ENCODE measurements at places on chromosomes 11 and 22. TPM values are rescaled to one million over a fixed set of nuclear protein-coding genes. Genes with fewer than 3 reads are reported as not detected.

The TUBGCP6 gene
- total RNA-seq: 19.1 TPM

The RFPL2 gene
- not detected for total RNA-seq

The LRRC74B gene
- total RNA-seq: not detected

The CPT1B gene
- not detected for total RNA-seq

The SNX32 gene
- not detected for total RNA-seq

The MIAT gene
- 3.3 TPM for total RNA-seq

The MISFA gene
- total RNA-seq: not detected

The SF3B2 gene
- 116 TPM for total RNA-seq

The SCGB1A1 gene
- total RNA-seq: not detected

The MTMR2 gene
- total RNA-seq: 10.9 TPM

- H3K4me1 ChIP-seq: no peaks in the 10 kb centered on the region
- no peak overlapping the region for H3K27ac ChIP-seq
- DNase-seq: no peak
- no peak overlapping the region for H3K4me3 ChIP-seq
Measured at GRCh38 chr11:121337740-121338272, 45.2 kb downstream of the SC5D start.

GRCh38 chr11:122359081-122359571 lies 243.1 kb upstream of the BLID start:
- H3K4me3 ChIP-seq: no peak overlapping the region
- no peaks in the 10 kb centered on the region for H3K36me3 ChIP-seq
- H3K27ac ChIP-seq: no peak overlapping the region
- DNase-seq: no peak
- H3K4me1 ChIP-seq: no peaks in the 10 kb centered on the region
- no peaks in the 10 kb centered on the region for H3K27me3 ChIP-seq

DNA sequence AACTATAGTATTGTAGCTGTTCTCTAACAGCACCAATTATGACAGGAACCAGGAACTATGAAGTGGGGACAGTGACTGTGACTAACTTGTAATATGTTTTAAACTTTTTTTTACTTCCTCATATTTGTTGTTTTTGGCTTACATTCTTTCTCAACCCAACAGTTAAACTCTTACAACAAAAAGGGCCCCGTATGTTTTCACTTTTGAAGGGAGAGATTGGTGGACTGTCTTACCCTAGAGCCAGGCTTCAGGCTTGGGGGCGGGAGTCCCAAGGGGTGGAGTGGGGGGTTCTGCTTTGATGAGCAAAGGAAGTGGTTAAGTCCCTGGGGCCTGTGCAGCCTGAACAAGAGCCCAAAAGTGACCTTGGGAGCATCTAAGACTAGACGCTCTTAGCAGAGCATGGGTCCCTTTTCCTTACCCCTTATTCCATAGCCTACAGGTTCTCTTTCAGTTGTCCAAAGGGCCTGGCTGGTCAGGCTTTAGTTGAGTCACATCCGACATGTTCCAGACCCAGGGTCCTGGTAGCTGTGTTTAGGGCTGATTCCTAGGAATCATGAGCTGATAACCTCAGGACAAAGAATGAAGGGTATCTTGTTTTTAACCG lies 38.8 kb downstream of the STIM1 start:
- H3K27me3 ChIP-seq: no peaks in the 10 kb centered on the region
- H3K4me1 ChIP-seq: no peaks in the 10 kb centered on the region
- no peak for DNase-seq
- H3K4me3 ChIP-seq: no peak overlapping the region

DNA sequence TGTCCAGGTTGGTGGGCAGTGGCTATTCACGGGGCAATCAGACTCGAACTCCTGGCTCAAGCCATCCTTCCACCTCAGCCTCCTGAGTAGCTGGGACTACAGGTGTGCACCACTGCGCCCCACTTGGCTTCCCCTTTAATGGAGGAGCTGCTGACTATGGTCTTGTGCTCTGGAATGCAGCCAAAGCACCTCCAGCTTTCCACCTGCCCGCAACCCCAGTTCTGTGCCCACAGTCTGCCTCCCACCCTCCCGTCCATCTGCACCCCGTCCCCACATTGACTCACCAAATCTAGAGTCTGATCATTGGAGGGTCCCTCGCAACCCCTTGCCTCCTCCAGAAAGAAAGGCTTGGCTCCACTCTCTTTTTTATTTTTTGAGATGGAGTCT lies 41.0 kb downstream of the KCNJ4 start:
- H3K4me3 ChIP-seq: no peak overlapping the region
- H3K27ac ChIP-seq: no peak overlapping the region
- H3K36me3 ChIP-seq: no peaks in the 10 kb centered on the region

- no peak for DNase-seq
- no peak overlapping the region for H3K4me3 ChIP-seq
- H3K4me1 ChIP-seq: no peaks in the 10 kb centered on the region
- H3K27me3 ChIP-seq: no peaks in the 10 kb centered on the region
- H3K36me3 ChIP-seq: no peaks in the 10 kb centered on the region
Measured at GRCh38 chr11:100928426-100928825, 201.2 kb downstream of the PGR start.

GRCh38 chr11:22263613-22264012 lies 70.7 kb downstream of the ANO5 start:
- no peak overlapping the region for H3K4me3 ChIP-seq
- H3K27ac ChIP-seq: no peak overlapping the region
- no peak for DNase-seq
- H3K4me1 ChIP-seq: no peaks in the 10 kb centered on the region
- H3K27me3 ChIP-seq: no peaks in the 10 kb centered on the region

DNA sequence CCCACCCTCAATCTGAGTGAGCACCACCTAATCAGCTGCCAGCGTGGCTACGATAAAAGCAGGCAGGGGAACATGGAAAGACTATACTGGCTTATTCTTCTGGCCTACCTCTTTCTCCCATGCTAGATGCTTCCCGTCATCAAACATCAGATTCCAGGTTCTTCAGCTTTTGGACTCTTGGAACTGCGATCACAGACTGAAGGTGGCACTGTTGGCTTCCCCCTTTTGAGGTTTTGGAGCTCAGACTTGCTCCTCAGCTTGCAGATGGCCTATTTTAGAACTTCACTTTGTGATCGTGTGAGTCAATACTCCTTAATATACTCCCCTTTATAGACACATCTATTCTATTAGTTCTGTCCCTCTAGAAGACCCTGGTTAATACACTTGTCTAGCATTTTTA lies 543.7 kb upstream of the RAG2 start:
- H3K4me3 ChIP-seq: no peak overlapping the region
- no peaks in the 10 kb centered on the region for H3K36me3 ChIP-seq
- no peak for DNase-seq
- no peaks in the 10 kb centered on the region for H3K4me1 ChIP-seq
- no peaks in the 10 kb centered on the region for H3K27me3 ChIP-seq

DNA sequence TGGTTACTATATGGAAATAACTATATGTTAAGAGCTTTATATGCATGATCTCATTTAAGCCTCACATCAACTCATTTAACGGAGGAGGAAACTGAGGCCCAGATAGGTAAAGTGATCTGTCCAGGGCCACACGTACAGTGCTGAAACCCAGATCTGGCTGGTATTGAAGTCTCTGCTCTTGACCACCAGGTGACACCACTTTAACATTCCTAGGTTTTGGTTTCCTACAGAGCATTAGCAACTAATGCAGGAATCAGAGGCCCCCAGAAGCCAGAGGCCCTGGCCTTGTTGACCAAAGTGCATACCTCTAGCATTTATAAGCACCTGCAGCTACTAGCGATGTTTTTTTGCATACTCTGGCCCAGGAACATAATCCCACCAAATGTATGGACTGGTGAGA lies 12.9 kb upstream of the LIMK2 start:
- H3K27ac ChIP-seq: no peak overlapping the region
- no peak for DNase-seq
- no peaks in the 10 kb centered on the region for H3K36me3 ChIP-seq
- no peaks in the 10 kb centered on the region for H3K4me1 ChIP-seq
- H3K27me3 ChIP-seq: no peaks in the 10 kb centered on the region

DNA sequence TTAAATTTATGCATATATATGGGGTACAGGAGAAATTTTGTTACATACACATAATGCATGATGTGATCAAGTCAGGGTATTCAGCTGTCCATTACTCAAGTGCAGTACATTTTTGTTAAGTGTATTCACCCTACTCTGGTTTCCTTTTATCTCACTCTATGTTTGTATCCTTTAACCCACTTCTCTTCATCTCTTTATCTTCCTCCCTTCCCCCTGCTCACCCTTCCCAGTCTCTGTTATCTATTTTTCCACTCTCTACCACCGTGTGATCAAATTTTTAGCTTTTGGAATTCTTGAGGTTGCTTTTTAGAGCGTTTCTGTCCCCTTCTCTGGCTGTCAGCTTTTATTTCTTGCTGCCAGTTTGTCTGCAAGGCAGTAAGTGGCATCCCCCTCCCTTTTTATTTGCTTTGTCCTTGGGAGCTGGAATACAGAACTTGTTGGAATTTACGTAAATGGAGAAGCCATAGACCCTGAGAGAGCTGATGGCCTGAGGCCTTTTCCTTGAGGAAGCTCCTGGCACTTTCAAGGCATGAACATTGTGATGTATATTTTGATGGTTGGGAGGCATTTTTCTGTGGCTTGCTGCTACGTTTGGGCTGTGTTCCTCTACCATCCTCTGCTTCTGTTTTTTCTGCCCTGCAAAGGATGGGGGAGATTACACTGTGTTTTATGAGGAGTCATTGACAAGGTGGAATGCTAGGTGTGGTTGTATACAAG lies 148.6 kb downstream of the LDLRAD3 start:
- no peak overlapping the region for H3K4me3 ChIP-seq
- no peak overlapping the region for H3K27ac ChIP-seq
- H3K4me1 ChIP-seq: no peaks in the 10 kb centered on the region

- H3K27me3 ChIP-seq: no peaks in the 10 kb centered on the region
- H3K27ac ChIP-seq: no peak overlapping the region
- H3K36me3 ChIP-seq: no peaks in the 10 kb centered on the region
- no peaks in the 10 kb centered on the region for H3K4me1 ChIP-seq
Measured at GRCh38 chr22:27934069-27934468, 15.0 kb upstream of the PITPNB start.

- H3K36me3 ChIP-seq: no peaks in the 10 kb centered on the region
- no peak for DNase-seq
- H3K4me1 ChIP-seq: no peaks in the 10 kb centered on the region
- no peaks in the 10 kb centered on the region for H3K27me3 ChIP-seq
Measured at GRCh38 chr11:83922318-83922717, 636.2 kb upstream of the CCDC90B start.

- H3K4me3 ChIP-seq: no peak overlapping the region
- H3K27ac ChIP-seq: no peak overlapping the region
- no peaks in the 10 kb centered on the region for H3K4me1 ChIP-seq
Measured at GRCh38 chr11:117631336-117632140, 165.5 kb downstream of the DSCAML1 start.

DNA sequence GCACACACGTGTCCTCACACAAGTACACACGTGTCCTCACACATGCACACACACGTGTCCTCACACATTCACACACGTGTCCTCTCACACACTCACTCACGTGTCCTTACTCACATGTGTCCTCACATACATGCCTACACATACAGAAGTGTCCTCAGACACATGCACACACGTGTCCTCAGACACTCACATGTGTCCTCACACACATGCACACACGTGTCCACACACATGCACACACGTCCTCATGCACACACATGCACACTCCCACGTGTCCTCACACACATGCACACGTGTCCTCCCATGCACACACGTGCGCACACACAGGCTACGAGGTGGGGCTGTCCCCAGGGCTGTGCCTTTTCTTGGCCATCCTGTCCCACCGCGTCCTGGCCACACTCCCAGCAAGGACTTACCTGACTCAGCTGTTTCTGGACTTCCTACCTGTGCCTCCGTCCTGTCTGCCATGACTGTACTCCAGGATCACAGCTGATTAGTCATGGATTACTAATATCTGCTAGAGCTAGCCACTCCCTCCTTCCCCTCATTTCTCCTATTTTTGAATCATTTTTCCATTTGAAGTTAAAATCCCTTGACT lies 990.2 kb downstream of the BRD1 start:
- H3K36me3 ChIP-seq: no peaks in the 10 kb centered on the region
- DNase-seq: no peak
- no peaks in the 10 kb centered on the region for H3K4me1 ChIP-seq
- no peak overlapping the region for H3K4me3 ChIP-seq
- H3K27ac ChIP-seq: no peak overlapping the region
- H3K27me3 ChIP-seq: no peaks in the 10 kb centered on the region

- no peak overlapping the region for H3K27ac ChIP-seq
- no peaks in the 10 kb centered on the region for H3K4me1 ChIP-seq
- H3K36me3 ChIP-seq: no peaks in the 10 kb centered on the region
Measured at GRCh38 chr11:102846292-102846691, 2.9 kb upstream of the MMP3 start.

DNA sequence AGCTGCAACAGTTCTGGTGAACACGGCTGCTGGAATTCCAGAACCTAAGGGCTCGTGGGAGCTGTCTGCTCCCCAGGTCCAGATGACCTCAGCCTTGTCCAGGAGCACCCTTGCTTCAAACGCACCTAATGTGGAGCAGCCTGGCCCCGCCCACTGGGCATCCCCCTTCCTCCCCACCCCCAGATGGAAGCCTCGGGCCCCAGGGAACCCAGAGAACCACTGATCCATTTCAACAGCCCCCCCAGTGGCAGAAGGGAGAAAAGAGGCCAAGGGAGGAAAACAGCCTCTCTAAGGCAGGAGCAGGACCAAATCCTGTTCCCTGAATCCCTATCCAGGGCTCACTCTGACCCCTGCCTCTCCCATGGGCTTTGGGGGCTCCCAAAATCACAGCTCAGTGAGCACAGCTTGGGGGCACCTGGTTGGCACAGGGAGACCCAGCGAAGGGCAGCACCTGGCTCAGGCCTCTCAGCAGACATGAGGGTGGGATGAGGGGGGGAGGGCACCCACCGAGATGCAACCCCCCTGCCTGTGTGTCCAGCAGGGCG lies 1.2 kb downstream of the CYTH4 start:
- DNase-seq: no peak
- H3K4me1 ChIP-seq: no peaks in the 10 kb centered on the region

- no peak for DNase-seq
- H3K4me1 ChIP-seq: no peaks in the 10 kb centered on the region
- H3K4me3 ChIP-seq: peak overlapping the region; percentile 87
- H3K27me3 ChIP-seq: no peaks in the 10 kb centered on the region
- peak overlapping the region; percentile 89 for H3K27ac ChIP-seq
Measured at GRCh38 chr11:74169738-74170458, 904 bp downstream of the C2CD3 start.

DNA sequence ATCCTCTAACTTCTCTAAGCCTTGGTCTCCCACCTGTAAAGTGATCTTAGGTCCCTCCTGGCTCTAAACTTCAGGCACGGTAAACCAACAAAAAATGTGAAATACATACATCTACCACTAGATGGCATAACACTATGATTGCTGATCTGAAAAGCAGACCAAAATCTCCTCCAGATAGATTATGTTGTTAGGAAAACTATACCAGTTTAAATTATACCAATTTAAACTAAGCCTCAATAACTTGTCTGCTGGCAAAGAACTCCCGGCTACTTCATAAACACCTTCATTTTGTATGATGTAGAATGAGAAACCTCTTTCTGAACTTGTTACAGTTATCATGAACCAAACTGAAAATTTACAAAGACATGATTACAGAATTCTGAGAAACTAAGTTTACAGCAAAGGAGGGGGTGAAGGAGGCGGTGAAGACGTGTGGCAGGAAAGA lies 85.9 kb downstream of the SBF2 start:
- no peak overlapping the region for H3K4me3 ChIP-seq
- H3K27ac ChIP-seq: no peak overlapping the region
- no peaks in the 10 kb centered on the region for H3K4me1 ChIP-seq
- H3K36me3 ChIP-seq: no peaks in the 10 kb centered on the region

Measured in uterus (tissue), 4 donors.